ENCODE measurements at places on chromosomes 1 and 21.

GRCh38 chr1:94633051-94633450 lies 91.5 kb upstream of the F3 start:
- DNase-seq = peak; percentile 38

GRCh38 chr1:85240174-85240601 lies 19.3 kb downstream of the C1orf52 start:
- peak; percentile 44 for DNase-seq

GRCh38 chr21:41482301-41482700 lies 25.7 kb downstream of the TMPRSS2 start:
- DNase-seq = peak; percentile 95

GRCh38 chr1:83764209-83764608 lies 234.7 kb downstream of the TTLL7 start:
- no peak for DNase-seq

DNA sequence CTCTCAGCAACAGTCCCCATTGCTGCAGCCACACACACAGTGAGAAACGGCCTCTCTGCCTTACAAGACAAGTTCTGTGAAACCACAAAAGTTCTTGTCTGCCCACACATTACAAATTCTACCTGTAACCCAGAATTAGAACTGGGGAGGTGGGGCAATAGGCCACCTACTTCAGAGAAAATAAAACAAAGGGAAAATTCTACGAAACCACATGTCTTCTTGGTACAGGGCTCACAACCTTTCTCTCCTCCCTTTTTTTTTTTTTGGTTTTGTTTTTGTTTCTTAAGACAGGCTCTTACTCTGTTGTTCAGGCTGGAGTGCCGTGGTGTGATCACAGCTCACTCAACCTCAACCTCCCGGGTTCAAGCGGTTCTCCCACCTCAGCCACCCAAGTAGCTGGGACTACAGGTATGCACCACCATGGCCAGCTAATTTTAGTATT lies 30.2 kb downstream of the LPAR3 start:
- no peak for DNase-seq

DNA sequence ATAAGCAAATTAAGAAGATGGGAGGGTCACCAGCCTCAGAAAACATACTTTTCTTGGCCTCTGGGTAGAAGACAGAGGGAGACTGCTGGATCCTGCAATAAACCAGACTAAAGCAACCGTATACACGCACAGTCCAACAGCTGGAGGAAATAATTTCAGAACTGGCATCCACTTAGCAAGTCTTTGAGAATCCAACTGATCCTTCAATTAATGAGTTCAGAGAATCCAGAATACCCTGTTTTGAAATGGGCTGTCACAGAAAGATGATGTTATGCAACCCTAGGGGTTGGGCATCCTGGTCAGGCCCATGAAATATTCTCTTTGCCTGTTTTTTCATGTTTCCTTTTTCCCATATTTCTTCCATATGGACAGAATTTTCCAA lies 134.0 kb upstream of the MAGI3 start:
- no peak for DNase-seq

All from fibroblast of lung (primary cell).